ENCODE measurements at places on chromosomes 7 and 10. TPM values are rescaled to one million over a fixed set of nuclear protein-coding genes. Genes with fewer than 3 reads are reported as not detected.

GRCh38 chr10:132705173-132705572 lies 80.8 kb downstream of the NKX6-2 start:
- peak; percentile 72 for DNase-seq

The PDGFA gene
- total RNA-seq: 63.1 TPM

GRCh38 chr7:146002431-146003078 lies 114.0 kb upstream of the CNTNAP2 start:
- DNase-seq: no peak

The VWDE gene
- 0.10 TPM for total RNA-seq

DNA sequence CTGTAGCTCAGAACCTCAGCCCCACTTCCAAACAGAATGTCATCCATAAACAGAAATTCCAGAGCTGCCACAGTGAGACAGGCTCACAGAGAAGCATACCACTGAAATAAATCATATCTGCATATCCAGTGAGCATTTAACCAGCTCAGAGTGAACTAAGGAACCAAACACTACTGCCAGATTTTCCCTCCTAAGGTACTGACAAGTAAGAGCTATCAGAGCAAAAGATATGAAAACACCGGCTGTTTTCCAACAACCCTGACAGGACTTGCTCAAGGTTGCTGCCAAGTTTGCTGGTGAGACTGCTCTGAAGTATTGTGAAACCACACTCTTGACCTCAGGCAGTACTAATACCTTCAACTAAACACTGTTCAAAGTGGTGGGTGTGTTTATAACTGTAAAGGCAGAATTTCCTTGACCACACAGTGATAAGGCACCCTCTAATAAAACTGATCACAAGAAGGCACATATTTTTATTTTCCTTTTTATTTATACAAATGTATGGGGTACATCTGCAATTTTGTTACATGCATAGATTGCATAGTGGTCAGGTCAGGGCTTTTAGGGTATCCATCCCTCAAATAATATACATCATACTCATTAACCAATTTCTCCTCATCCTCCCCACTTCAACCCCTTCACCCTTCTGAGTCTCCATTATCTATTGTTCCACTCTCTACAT lies 18.3 kb downstream of the SGMS1 start:
- no peak for DNase-seq

The ZPBP gene
- total RNA-seq: not detected

- no peak for DNase-seq
Observed at GRCh38 chr7:83429493-83429892, 219.4 kb downstream of the SEMA3E start.

The BAIAP2L1 gene
- total RNA-seq: 1.6 TPM

DNA sequence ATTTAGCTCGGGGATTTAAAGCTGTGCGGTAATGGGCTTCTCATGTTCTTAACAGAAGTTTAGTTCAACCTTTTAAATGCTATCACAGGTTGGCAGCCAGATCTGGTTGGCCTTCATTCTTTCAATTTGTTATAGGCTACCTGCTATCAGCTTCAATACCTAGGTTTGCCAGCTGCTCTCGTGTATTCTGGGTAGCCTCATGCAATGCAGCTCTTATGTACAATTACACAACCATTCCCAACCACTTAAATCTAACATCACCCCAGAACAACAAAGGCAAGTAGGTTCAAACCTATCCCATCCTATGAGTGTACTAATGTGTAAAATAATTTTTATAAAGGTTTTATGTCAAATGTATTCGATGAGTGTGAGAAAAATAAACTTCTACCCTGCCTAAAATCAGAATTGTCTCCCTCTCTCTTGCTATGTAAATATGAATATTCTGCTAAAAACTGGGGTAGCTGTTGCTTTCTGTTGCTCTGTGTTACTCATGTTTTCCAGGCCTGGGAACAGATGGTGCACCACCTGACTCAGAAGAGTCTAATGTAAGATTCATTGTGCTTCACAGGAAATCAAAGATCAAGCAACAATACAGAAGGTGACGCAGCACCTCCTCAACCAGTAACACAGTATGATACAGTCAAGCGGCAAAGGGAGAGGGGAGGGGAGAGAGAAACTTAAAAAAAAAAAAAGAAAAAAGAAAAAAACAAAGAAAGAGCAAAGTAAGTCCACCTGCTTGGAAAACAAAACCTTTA lies 188.6 kb downstream of the ETV1 start:
- no peak for DNase-seq

GRCh38 chr10:3048119-3049019 lies 19.0 kb upstream of the PFKP start:
- DNase-seq: no peak

DNA sequence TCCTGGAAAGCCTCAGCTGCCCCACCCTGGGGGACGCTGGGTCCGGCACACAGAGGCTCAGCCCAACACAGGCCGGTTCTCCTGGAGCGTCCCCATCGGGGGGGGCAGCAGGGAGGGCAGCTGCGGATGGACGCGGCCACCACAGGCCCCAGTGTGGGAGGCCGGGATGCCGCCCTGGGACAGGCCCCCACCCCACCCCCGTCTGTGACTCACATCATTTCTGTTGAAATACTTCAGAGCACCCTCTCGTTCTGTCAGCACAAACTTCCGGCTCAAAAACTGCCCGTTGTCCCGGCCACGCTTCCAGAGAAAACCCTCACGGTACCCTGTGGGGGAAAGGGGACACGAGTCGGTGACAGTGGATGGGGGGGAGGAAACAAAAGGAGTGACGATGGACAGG lies 28.5 kb downstream of the GET4 start:
- no peak for DNase-seq

DNA sequence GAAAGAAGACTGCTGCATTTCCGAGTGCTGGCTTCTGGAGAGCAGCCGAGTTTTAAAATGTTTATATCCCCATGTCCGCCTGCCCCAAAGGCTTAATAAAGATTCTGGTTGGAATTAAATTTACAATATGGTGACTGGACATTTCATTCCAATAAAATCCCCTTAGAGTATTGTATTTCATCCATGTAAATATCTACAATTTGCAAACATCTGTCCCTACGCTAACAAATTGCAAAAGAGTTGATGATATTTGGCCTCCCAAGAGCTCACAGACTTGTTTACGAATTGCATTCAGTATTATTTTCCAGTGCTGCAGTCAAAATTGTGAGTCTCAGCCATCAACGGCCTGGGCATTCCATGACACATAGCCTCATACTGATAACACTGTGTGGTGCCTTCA lies 50.1 kb downstream of the PLEKHS1 start:
- DNase-seq: no peak

The TSPAN15 gene
- total RNA-seq: 45.6 TPM

GRCh38 chr10:101816376-101816775 lies 1.9 kb downstream of the OGA start:
- no peak for DNase-seq

- no peak for DNase-seq
Observed at GRCh38 chr10:55287346-55287745, 486.3 kb upstream of the PCDH15 start.

The CHRM2 gene
- total RNA-seq: not detected

GRCh38 chr10:34495938-34496337 lies 319.2 kb downstream of the PARD3 start:
- DNase-seq: no peak

The SRGN gene
- total RNA-seq: 144 TPM

The NME8 gene
- total RNA-seq: 0.19 TPM

The RASA4 gene
- total RNA-seq: 47.1 TPM
